Hematopoietic multipotent progenitor cell treated with erythropoietin and hydrocortisone succinate and interleukin-3 and kit ligand, for 4 days (in vitro differentiated cells): ENCODE measurements at places on chromosomes 1 and 21.

GRCh38 chr21:37916310-37917051 is at the start of gene KCNJ6:
Gene KCNJ6 (minus strand): TSS chr21:37916457. CDS start chr21:37840682, 75,775 bp downstream.
- DNase-seq = peak; percentile 76

DNA sequence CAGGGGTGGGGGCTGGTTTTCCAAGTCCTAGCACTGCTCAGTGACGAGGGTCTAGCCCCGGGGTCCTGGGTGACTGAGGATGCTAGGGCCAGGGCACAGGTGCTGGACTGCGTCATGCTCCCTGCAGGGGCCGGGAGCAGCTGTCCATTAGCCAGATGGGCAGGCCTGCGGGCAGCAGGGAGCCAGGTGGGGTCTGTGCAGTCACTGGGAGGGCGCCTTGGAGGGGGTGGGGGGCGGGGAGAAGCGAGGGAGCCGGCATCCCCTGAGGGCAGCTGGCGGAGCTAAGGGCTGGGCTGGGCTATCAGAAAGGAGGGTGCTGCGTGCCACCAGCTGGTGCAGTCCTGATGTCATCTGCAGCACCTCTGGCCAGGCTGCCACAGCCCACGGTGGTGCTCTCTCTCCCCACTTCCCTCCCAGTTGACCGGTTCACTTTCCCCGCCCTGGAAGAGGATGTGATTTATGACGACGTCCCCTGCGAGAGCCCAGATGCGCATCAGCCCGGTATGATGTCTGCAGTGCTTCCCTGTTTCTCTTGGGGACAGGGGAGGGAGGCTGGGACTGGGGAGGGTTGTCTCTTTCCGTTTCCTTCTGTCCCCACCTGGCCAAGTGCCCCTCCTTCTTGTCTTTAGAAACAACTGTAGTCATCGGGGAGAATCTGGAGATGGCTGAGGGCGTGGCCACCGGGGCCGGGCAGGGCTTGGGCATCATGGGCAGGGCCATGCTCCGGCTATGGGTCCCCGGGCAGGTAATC is 63.8 kb downstream of the ARHGEF10L start:
- no peak for DNase-seq

- peak; percentile 92 for DNase-seq
These were observed 76.9 kb downstream of the CLIC6 start for GRCh38 chr21:34745557-34746255.

DNA sequence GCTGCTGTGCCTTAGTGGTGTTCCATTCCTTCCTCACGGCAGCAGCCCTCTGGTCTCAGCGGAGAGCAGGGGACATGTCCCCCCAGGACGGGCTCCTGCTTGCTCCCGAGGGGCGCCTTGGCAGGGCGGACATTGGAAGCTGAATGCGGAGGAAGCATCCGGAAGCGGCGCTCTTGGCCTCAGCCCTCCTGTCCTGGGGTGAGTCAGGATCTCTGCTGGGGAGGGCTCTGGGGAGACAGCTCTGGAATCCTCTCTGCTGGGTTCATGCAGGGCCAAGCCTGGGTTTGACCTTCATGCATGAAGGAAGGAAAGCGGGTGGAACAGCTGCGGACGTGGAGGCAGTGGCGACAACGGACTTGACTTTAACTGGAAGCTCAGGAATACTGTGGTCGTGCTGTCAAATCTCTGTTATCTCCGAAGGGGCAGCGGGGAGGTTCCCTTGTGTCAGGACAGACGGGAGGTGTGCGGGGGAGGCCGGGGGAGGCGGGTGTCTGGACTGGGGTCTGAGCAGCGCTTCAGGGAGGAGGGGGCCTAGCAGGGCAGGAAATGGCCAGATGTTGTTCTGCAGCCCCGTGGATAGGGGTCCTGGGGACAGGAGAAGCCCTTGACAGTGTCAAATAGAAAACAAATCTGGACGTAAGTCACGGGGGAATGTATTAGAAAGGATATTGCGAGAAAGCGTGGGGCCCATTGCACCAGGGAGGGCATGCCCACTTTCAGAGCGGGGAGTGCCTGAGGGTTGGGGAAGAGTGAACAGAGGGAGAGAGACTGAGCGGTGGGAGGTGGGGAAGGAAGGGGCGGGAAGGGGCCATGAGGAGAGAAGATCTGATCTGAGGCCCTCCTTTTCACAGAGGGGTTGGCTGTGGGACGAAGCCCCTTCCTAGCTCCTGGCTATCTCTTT is 26.6 kb downstream of the CRYAA start:
- DNase-seq = no peak

- DNase-seq = no peak
These were observed 99.1 kb upstream of the CAMK1G start for GRCh38 chr1:209484429-209484828.

DNA sequence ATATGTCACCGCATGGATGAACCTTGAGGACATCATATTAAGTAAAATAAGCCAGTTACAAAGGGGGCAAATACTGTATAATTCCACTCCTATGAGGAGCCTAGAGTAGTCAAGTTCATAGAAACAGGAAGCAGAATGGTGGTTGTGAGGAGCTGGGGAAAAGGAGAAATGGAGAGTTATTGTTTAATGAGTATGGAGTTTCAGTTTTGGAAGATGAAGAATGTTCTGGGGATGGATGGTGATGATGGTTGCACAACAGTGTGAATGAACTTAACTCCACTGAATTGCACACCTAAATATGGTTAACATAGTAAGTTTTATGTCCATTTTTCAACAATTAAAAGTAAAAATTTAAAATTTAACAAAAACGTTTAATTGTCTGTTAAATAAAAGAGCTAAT is 220.9 kb upstream of the JUN start:
- DNase-seq = no peak

DNA sequence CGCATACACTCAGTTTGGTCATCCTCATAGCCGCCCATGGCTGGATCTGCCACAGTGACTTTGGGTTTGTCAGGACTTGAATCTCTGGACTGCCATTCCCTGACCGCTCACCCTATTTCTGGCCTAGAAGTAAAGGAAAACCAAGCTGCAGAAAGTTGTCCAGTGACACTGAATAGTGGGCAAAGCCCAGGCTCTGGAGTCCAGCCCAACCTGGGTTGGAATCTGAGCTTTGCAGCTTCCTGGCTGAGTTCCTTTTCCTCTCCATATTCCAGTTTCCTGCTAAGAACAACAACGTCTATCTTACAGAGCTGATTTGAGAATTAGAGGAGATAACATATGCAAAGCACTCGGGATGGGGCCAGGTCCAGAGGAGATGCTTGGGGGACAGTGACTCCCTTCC is 15.6 kb upstream of the EIF4G3 start:
- no peak for DNase-seq

GRCh38 chr1:154328318-154329151 is 3.2 kb downstream of the ATP8B2 start:
- peak; percentile 90 for DNase-seq

DNA sequence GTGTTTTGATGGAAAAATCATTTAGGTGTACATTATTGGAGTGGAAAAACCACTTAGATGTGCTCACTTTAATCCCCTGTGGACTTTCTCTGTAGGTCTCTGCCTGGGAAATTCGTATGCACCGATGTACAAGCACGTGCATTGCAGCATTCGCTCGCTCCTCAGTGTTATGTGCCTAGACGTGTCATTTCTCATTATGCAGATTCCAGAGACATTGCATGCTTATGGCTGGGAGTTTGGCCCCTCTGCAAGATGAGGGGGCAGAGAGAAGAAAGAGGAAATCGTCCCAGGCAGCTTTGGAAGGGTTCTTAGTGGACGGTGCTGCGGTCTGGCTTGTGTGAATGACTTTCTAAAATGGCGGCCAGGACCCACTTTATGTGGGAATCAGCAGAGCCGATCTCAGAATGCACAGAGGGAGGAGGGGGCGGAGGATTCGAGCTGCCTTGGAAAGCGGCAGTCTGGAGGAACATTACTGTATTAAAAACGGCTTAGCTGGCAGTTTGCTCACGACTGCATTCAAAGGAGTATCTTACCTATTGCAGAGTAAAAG is 2.3 kb downstream of the SPEN start:
- peak; percentile 89 for DNase-seq

- DNase-seq = peak; percentile 95
These were observed 24.2 kb upstream of the CD34 start for GRCh38 chr1:207935166-207935583.

DNA sequence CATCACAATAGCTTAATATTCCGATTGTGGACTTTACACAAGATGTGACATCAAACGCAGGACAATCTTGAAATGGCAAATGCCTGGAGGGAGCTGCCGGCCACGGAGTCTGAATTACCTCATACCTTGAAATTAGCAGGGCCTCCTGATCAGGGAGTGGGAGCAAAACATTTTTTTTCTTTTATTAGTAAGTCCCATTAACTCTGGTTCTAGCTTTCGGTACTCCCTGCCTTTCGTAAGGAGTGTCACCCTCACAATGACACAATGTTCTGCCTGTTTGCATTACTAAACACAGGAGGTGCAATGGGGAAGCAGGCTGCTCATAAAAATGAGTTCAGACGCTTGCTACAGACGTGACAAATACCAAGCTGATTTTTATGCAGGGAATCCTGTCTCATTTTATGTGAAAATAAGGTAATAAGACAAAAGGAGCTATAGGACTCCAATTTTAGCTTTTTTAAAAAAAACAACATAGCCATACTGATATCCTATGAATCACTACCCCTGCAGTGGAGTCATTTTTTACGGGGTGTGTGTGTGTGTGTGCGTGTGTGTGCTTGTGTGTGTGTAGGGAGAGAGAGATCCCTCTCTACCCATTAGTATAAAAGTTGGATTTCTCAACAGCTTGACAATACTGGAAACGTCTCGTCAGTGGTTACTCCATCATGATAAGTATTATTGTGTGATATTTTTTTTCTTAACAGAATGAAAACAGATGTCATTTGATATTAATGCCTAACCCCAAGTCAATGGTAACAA is 205.1 kb upstream of the RUNX1 start:
- no peak for DNase-seq

DNA sequence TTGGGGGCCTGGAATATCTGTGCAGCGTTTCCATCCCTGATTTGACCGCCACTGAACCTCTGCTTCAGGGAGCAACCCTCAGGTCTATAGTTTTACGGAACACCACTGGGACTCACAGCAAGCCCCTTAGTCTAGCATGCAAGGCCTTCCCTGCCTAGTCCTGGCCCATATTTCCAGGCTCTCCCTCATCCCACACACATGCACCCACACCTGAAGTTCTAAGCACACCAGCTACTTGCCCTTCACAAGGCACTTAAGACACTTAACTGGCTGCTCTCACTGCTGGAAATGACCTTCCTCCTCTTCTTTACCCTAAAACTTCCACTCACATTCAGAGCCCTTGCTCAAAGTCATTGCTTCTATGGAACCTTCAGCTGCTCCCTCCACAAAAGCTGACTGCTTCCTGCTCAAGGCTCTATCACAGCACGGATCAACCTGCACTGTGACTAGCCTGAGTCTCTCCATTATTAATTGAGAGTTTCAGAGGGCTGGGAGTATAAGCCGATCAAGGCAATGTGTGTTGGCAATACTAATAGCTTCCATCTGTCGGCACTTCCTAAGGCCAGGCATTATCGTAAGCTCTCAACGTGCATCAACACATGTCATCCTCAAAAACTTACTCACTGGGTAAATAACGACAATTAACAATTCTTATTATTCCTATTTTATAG is 84.3 kb downstream of the RRAGC start:
- DNase-seq = no peak

DNA sequence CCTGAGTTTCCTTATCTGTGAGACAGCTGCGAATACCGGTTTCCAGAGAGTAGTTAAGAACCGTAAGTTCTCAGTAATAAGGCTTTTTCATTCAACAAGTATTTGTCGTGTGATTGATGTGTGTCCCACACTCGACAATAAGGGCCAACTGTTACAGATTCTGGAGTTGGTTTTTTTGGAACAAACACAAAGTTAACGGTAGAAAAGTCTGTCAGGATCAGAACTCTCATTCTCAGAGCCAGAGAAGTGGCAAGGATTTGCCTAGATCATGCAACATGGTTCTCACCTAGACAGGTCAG is 837 bp downstream of the NUDC start:
- no peak for DNase-seq

- no peak for DNase-seq
These were observed 44.8 kb downstream of the URB1 start for GRCh38 chr21:32347977-32348376.

DNA sequence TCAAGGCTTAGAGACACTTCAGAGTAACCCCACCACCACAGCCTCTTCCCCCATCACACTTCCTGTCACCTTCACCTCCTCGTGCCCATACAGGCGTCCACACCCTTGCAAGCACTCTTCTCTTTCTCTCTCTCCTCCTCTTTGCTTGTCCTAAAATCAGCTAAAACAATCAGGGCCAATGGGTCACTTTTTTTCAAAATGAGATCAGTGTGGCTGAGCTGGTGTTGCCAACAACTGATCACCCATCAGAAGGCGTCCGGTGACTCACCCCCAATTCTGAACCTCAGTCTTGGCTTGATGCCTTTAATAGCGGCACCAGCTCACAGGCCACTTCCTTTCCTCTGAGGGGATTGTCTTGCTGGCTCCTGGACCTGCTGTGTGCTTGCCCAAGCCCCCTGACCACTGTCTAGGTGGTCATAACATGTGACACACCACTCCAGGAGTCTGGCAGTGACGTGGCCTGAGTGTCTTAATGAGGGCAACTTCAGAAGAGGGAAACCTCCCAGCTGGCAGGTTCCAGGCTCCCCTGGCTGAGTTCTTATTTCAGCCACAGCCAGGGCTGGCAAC is 1.6 kb downstream of the DRAXIN start:
- DNase-seq = peak; percentile 79

DNA sequence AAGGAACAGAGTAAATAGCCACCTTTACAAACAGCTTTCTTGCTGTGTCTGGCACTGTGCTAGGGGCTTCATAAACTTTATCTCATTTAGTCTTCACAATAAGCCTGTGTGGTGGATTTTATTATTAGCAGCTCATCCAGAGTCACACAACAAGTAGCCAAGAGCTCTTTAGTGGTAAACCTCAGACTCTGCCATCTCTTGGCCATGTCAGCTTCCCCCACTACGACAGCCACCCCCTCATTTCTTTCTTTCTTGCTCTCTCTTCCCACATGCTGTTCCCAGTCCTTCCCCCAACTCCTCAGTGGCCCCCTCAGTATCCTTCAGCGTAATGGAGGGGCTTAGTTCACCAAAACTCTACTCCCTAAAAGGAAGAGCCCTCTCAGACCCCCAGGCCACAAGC is 1.2 kb upstream of the ZNF683 start:
- DNase-seq = peak; percentile 71

GRCh38 chr1:31762726-31763670 is 1.1 kb downstream of the ADGRB2 start:
- DNase-seq = peak; percentile 86

DNA sequence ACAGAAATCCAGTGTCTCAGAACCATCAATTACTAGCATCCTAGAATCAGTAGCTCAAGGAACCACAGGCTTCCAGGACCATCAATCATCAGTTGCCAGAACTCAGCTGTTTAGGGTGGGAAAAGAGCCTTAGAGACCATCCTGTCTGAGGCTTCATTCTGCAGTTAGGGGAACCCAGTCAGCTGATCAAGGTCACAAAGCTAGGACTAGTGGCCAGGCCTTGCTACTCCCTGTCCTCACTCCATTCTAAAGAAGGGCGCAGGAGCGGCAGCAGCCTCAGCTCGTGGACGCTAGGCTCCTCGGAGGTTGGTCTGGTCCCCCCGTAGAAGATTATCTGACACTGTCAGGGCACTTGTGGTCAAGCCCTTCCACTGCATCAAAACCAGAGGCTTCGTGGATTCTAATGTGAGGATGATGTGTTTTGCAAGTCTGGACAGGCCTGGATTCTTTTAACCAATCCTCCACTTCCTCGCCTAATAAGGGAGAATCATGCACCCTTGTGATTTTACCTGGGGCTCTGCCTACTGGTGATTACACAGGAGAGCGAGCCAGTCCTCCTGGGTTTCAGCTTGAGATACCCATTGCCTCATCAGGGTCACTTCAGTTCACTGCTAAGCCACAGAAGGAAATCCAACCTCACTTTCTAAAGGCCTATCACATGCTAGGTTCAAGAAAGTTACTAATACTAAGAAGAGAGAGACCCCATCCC is 41.7 kb upstream of the IFFO2 start:
- DNase-seq = peak; percentile 41
